Uterus (tissue), 4 donors: ENCODE measurements at places on chromosomes 13 and 19. TPM values are rescaled to one million over a fixed set of nuclear protein-coding genes. Genes with fewer than 3 reads are reported as not detected.

DNA sequence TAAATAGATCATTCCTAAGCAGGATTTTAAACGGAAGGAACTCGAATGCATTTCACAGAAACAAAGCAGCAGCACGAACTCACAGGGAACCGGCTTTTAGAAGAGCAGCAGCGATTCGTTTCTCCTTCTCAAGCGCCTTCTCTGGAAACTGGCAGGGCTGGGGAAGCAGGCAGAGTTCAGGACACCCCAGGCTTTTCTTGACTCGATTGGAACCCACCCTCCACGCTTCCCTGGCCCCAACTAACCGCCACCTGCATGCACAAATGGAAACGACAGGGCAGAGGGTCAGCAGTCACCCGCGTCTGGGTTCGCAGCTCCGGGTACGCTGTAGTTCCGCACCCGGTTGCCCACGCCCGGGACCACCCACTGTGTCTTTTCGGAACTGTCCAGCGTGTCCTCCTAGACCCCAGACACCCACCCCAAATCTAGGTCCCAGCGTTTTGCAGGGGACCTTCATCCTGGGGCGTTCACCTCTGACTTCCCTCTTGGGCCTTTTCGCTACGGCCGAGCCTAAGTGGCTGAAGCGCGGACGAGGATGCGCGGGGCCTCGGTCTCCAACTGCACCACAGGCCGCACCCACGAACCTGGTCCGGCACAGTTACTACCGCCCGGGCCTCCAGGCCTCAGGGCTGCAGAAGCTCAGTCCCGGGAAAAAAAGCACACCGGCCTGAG lies 500 bp downstream of the ZFP30 start:
- no peak for DNase-seq

DNA sequence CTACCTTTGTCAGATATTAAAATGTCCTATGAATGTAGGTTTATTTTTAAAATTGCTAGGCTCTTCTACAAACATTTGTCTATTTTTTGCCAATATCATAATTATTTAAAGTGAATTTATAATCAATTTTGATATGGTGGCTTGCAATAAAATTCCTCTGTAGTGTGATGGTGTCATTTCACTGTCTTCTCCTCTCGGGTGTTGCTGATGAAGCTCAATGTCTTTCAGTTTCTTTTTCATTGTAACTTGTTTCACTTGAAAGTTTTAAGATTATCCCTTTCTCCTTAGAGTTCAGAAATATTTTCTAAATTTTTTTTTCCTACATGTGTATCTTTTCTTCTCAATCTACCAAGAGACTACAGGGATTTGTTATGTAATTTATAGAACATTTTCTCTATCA lies 267.1 kb upstream of the EDNRB start:
- DNase-seq = no peak

The SPTBN4 gene
- total RNA-seq = not detected

GRCh38 chr19:50475736-50476223 lies 527 bp upstream of the EMC10 start:
- DNase-seq = no peak

DNA sequence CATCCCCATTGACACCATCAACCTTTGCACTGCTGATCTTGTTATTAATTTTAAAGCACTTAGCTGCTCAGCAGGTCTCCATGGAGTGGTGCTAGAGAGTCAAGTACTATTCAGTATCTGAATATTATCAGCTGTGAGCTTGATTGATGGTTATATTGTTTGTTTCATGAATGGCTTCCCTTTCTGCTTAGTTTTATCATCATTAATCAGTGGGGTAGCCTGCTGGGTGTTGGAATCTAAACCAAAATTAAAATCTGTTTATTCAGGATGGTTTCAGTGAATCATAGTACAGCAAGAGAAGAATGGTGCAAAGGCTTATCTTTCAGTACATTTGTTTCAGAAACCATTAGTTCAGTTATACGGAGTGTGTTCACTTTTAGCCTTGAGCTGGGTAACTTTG lies 42.5 kb upstream of the SCEL start:
- DNase-seq = no peak

GRCh38 chr13:74040200-74040599 lies 94.0 kb downstream of the KLF12 start:
- no peak for DNase-seq

DNA sequence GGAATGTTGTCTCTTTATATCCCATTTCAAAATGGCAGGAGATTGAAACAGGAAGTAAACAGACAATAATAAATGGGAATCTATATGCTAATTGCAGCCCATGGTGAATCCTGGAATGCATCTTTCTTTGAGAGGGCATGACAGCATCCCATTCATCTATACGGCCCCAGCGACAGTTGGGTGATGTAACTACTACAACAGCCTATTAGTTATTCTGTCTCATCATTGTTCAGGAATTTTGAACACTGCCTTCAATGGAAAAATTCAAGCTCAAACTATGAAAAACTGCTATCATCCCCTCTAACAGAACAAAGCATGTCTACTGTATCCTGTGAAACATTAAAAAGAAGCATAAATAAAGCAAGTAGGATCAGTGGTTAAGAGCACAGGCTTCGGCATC lies 262.1 kb downstream of the DCT start:
- DNase-seq = no peak

- no peak for DNase-seq
These were observed 6.7 kb downstream of the ZNF44 start for GRCh38 chr19:12287958-12288500.

The KIR2DL4 gene
- not detected for total RNA-seq

DNA sequence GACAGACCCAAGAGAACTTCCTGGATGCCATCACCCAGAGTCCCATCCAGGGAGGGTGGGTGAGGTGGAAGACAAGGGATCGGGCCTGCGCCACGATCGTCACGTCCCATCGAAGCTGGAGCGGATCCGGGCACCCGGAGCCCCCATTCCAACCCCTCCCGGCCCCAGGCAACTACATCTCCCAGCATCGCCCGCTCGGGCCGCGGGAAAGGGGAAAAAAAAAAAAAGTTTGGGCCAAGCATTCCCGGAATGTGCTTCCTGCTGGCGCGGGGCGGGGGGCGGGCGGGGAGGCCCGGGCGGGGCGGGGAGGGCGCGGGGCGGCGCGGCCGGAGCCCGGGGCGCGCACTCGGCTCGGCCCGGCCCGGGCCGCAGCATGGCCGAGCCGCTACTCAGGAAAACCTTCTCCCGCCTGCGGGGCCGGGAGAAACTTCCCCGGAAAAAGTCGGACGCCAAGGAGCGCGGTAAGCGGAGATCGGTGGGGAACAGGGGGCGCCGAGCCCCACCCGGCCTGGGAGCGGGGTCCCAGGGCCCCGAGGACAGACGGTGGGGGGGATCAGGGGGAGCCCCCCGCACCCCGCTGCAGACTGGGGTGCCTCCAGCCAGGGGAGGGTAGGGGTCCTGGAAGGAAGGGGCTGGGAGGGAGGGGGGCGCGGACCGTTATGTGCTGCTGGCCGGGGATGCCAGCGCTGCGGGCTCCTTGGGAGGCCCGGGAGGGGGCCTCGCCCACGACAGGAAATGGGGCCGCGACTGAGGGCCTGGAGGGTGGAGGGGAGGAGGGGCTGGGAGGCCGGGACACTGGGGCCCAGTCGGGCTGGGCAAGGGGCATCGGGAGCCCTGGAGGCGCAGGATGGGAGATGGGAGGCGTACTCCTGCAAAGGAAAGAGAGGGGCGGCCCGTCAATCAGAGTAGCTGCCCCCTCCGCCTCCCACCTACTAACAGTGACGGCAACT lies at the start of gene SYDE1:
Gene SYDE1, plus strand, starts transcription at position 341 of the 950 bp plus-strand sequence. Its CDS starts 33 bp downstream, at position 374.
- peak; percentile 66 for DNase-seq

The HIF3A gene
- total RNA-seq = 154 TPM

GRCh38 chr19:17448131-17448967 lies at the start of gene TMEM221:
Gene TMEM221, minus strand, starts transcription at chr19:17448668. Its CDS starts 206 bp downstream, at chr19:17448462.
- peak; percentile 76 for DNase-seq

DNA sequence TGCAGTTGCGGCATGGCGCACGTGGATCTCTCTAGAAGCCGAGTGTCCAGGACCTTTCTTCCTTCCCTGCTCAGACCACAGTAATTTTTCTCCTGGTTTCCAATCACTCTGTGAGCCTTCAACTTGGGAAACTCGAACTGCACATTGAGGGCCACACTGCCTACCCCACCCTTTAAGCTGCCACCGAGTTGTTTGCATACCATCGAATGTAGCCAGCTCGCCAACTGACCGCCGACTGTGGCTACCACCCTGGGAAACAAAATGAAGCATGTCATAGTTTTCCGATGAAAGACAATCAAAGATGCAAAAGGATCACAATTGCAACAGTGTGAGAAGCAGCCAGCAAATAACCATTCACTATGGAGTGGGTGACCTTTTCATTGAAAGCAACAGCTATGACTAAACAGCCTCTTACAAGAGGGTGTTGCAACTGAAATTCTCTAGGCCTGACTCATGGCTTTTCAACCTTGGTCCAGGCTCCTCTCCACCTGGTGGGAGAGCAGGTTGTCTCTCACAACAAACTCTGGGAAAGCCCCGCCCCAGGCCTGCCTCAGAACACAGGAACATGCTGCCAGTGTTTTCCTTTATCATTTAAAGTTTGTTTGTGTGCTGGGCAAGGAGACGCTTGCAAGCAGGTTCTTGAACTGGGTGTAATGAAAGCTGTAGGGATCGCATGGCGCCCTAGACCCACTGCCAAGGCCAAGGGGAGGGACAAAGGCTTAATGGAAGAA lies 141.7 kb upstream of the SERP2 start:
- peak; percentile 83 for DNase-seq

DNA sequence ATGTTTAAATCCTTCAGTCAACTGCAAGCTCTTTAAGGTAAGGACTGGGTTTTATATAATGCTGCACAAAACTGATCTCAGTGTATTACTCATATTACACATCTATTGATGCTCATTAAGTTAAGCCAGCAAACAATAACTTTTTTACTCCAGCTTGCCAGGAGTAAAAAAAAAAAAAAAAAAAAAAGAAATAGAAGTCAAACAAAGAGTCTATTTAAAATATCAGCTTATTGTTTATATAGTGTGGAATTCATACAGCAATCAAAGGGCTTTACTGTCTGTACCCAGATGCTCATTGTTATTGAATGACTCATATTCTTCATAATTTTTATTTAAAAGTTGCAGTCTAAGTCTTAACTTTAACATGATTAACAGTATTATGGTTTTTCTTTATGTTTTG lies 21.8 kb upstream of the KBTBD7 start:
- no peak for DNase-seq

The ZIC5 gene
- not detected for total RNA-seq

DNA sequence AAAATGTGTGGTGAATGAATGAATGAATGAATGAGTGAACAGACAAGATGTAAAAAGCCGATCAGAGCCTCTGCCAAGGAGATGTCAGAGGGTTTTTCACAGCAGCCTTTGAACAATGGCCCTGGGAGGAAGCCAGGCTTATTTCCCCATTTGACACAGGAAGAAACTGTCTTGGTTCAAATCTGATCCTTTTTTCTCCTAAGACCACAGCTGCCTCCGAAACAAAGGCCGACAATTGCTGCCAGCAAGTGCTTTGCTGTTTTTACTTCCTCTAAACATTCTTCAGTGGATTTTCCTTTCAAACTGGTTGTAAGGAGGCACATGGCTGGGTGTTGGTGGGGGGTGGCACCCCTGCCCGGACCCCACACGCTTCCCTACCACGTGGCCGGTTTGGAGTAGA lies 44.2 kb upstream of the HOMER3 start:
- DNase-seq = no peak

- DNase-seq = no peak
These were observed 20.4 kb downstream of the UBL3 start for GRCh38 chr13:29830000-29830399.

The SGCG gene
- total RNA-seq = 2.8 TPM
